ENCODE measurements at places on chromosomes 1 and 21.

DNA sequence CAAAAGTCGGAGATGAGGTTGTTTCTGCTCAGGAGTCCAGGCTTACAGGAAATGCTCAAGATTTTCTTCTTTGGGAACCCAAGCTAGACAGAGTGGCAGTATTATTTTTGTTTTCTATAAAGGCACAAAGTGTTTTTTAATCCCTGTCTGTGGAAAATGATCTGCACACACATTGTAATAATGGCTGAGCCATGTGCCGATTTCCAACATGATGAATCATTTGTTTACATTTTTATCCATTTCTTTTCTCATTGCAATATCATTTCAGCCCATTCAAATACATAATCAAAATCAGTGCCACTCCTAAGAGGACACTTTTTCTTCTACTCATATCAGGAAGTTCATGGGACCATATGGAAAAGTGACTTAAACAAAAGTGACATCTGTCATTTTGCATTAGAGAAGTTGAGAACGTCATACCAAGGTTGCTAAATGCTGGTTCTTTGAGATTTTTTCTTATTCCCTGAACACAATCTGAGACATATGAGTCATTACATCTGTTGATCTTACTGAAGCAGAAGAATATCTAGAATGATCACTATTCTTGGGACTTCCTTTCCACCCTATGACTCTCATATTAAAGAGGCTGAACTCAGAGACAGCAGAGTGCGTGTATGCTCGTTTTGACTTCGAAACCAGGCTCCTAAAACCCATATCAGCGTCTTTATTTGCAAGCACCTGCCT, 44.9 kb downstream of the ACTA1 start:
- no peak for DNase-seq

DNA sequence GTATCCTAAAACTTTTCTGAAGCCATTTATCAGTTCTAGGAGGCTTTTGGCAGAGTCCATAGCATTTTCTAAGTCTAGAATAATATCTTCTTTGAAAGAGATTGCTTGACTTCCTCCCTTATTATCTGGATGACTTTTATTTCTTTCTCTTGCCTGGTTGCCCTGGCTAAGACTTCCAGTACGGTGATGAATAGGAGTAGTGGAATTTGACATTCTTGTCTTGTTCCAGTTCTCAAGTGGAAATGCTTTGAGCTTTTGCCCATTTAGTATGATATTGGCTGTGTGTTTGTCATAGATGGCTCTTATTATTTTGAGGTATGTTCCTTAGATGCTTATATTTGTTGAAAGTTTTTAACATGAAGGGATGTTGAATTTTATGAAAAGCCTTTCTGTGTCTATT, 1647.9 kb downstream of the PLA2G4A start:
- no peak for DNase-seq

DNA sequence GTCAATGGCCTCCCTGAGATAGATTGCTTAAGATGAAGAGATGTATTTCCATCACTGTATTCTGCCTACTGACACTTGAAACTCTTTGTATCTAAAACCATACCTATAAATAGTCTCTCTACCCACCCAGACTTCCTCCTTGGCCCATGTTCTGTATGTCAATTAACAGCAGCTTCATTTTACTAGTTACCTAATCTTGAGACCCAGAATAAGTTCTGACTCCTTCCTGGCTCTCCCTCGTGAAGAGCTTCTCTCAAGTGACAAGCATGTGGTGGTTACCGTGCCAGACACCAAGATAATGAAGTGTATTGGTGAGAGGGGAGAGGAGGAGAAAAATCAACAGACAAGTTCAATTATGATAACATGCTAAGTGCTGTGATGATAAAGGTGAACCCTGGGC, 128.8 kb upstream of the RAVER2 start:
- no peak for DNase-seq

- DNase-seq = no peak
Observed at GRCh38 chr1:36148821-36149236, 457 bp downstream of the TRAPPC3 start.

DNA sequence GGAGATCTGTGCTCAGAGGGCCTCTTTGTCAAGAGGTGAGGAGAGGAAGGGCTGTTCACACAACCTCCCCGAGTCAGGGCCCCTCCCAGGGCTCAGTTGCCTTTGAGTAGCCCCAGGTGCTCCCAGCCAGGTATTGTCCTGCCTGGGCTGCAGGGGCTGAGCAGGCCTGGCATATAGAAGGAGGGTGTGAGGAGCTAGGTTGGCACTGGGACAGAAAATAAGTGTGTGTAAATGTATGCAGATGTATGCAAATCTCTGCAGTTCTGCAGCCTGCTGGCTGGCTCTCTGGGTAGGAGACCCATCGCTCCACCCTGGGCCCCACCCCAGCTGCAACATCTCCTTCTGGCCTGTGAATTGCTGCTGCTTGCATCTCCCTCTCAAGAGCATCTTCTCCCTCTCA, 52.4 kb downstream of the NAV1 start:
- DNase-seq = peak; percentile 45
